ENCODE measurements at places on chromosomes 1 and 21.

- DNase-seq, result no peak
Observed at GRCh38 chr1:67896826-67897225, 63.6 kb upstream of the GNG12 start.

DNA sequence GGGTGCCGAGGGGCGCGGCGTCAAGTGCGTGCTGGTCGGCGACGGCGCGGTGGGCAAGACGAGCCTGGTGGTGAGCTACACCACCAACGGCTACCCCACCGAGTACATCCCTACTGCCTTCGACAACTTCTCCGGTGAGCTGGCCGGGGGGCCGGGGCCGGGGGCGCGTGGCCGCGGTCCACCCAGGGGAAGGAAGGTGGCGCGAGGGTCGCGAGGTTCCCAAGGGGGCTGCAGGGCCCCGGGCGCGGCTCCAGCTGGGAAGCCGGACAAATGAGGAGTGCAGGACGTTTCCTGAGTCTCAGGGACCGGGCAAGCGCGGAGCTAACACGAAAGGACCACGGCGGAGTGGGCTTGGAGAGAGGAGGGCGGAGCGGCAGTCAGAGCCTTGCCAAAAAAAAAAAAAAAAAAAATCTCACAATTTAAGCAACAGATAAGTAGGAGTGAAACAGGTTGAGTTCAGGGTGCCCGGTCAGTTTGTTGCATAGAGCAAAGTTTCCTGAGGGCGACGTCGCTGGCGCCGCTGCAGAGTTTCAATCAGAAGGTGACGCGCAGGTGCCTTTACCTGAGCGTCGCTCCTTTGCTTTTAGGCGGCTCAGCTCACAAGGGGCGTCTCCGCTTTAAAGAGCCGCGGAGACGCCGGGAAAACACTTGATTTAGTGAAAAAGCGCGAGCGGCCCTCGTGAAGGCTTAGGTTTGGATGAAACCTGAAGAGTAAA, 750 bp downstream of the RHOU start:
- DNase-seq, result no peak

DNA sequence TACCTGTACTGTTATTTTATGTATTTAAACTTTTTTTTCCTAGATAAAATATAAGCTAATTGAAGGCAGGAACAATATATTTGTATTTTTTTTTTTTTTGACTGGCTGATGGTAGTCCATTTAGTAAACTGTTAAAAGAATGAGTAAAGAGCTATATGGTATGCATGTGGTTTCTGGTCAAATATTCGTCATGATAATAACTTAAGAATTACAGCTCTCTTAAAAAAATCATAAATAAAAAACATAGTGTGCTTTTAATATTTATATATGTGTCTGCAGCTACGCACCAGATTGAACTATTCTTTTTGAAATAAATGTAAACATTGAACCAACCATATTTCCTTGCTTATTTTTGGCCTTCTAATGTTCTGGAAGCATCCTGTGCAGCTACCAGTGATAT, 272.3 kb upstream of the C1orf105 start:
- no peak for DNase-seq

- no peak for DNase-seq
Observed at GRCh38 chr1:89855413-89856123, 34.7 kb downstream of the LRRC8D start.

DNA sequence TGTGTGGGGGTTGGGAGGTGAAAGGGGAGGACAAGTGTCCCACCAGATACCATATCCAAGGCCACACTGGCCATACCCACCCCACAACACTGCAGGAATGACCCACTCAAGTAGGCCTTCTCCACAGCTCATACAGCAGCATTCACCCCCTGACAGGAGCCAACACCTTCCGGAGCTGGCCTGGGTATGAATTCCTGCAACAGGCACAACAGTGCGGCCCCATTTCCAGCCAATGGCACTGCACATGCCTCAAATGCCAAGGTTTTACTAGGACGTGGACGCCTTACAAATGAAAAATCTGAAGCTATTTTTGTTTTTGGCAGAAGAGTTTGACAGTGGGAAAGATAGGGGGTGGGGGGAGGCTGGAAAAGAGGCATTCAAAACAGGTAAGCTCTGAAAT, 2.0 kb downstream of the KCND3 start:
- no peak for DNase-seq

DNA sequence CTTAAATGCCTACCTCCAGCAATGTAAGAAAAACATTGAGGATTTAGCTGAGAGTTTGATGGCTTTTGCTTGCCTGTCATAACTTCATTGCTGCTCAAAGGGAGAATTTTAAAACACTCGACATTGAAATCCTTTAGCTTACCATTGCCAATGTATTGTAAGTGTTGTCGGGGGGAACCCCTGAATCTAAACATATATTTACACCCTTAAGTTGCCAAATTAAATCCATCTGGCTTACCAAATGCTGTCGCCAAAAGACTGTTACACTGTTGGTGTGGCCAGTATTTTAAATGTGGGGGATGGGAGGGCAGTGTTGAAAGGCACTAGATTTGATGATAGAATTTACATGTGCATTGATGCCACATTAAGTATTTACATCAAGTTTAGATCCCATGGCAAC, 24.9 kb upstream of the C1orf105 start:
- DNase-seq, result no peak

GRCh38 chr21:34724857-34725195, 56.0 kb downstream of the CLIC6 start:
- no peak for DNase-seq

DNA sequence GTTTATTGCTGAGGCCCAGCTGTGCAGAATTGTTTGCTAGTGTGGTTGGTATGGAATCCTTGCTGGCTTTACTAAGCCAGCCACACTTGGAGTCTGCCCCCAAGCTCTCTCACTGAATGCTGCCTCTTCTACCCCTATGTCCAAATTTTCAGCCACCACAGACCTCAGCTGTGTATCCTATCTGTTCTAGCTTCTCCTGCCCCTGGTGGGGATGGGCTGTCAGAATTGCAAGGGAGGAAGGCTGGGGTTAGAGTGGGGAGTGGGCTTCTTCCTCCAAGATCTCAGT, 4.4 kb downstream of the NHLH1 start:
- DNase-seq, result no peak

Measured in stimulated activated CD4-positive, alpha-beta T cell treated with anti-CD3 and anti-CD28 coated beads, TNF-alpha, amount 100 ng/mL, for 1 hour (primary cell).